Activated T-cell treated with anti-CD3 and anti-CD28 coated beads, Interleukin-2, amount 50 U/mL, for 72 hours (primary cell): ENCODE measurements at places on chromosomes 1 and 21.

DNA sequence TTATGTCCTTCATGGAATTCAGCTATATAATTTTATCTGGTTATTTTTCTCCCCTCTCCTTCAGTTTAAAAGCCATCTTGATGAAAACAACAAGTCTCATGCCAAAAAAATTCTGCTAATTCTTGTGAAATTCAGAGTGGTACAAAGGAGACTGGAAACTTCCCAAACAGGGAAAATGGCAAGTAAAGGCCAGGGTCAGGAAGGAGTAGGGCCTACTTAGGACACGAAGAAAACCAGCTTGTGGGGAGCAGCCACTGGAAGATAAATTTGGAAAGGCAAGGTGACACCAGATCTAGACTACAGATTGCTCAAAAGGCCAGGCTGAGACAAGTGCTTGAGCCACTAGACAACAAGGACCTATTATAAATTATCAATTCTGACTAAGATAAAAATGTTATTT lies 6.4 kb downstream of the TSTD1 start:
- DNase-seq: no peak

- DNase-seq: no peak
Measured at GRCh38 chr1:21564521-21565095, 55.4 kb downstream of the ALPL start.

DNA sequence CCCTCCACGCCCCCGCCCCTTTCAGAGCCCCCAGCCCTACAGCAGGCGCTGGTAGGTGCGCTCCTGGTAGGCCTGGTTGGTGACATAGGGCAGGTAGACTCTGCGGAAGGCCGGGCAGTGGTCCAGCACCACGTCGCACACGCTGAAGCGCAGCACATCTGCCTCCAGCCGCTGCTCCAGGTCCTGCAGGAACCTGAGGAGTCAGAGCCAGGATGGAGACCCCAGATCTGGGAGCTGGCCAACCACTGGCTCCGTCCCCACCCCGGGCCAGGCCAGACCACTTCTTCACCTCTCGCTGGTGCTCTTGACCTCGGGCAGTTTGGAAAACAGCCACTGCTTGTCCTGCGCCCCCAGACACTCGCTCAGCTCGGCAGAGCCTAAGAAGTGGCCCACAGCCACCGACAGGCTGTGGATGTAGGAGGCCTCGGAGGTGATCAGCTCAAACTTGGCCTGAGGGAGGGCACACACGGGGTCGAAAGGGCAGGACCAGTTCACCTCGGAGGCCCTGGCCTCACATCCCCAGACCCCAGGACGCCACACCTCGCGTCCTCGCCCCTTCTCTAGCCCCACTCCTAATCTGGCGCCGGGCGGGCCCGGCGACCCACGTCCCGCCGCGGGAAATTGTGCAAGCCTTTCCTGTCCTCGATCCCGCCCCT lies 6.4 kb downstream of the ARHGEF19 start:
- no peak for DNase-seq

DNA sequence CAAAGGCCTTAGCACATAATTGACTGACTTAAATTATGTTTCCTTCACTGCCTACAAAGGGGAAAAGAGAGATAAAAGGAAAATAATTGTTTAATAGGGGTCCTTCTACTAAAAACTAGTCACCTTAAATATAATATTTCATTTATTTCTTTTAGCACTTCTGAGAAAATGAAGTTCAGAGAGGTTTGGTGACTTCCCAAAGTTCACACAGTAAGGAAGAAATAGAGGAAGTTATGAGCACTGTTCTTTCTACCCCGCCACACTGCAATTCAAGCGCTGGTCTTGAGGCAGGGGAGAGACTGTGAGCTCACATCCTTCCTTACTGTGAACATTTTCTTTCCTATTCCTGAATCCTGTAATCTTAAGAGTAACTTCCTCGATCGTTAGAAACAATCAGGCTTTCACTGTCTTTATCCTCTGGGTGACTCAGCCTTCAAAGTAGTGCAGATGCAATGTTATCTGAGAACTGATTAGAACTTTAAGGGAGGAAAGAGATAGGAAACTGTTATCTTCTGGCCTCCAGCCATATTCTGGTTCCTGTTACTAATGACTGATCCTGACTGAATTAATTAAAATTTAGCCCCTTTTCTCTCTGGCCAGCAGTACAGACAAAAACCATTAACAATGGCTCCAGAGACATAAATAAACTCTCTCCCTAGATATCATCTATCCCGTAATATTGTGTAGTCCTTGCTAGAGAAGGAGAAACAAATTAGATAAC lies 6.8 kb downstream of the RGS5 start:
- no peak for DNase-seq

- peak; percentile 1 for DNase-seq
Measured at GRCh38 chr1:153192697-153193096, 10.5 kb upstream of the LELP1 start.

- no peak for DNase-seq
Measured at GRCh38 chr21:26850116-26850643, 5.0 kb upstream of the ADAMTS1 start.

DNA sequence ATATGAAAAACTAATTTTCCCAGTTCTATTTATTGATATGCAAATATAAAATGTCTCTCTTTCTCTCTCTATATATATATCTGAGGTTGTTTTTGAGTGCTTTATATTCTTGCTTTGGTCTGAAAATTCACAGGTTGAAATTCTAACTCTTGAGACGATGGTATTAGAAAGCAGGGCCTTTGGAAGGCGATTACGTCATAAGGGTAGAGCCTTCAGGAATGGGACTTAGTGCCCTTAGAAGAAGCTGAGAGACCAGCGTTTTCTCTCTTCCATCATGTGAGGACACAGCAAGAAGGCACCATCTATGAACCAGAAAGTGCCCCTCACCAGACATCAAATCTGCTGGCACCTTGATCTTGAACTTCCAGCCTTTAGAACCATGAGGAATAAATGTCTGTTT lies 57.4 kb upstream of the PAXBP1 start:
- no peak for DNase-seq

DNA sequence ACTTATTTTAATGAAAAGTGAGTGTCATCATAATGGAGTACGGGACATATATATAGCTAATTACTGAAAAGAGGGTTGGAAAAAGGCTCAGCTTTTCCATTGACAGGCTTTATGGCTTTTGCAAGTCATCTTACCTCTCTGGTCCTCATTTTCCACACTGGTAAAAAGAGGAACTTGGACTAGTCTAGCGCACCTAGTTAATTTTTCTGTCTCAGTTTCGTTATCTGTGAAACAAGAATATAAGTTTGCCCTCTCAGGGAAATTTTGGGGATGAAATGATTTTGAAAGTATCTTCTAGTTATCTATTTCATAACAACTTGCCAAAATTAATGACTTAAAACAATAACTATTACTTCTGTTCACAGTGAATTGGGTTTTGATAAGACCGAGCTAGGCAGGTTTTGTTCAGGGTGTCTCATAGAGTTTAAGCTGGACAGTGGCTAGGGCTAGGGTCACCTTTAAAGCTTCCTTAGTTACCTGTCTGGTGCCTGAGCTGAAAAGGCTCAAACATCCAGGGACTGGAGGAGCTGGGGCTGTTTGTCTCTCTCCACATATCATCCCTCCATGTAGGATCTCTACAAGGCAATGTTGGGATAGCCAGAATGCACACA lies 91.7 kb downstream of the TYW3 start:
- DNase-seq: no peak

DNA sequence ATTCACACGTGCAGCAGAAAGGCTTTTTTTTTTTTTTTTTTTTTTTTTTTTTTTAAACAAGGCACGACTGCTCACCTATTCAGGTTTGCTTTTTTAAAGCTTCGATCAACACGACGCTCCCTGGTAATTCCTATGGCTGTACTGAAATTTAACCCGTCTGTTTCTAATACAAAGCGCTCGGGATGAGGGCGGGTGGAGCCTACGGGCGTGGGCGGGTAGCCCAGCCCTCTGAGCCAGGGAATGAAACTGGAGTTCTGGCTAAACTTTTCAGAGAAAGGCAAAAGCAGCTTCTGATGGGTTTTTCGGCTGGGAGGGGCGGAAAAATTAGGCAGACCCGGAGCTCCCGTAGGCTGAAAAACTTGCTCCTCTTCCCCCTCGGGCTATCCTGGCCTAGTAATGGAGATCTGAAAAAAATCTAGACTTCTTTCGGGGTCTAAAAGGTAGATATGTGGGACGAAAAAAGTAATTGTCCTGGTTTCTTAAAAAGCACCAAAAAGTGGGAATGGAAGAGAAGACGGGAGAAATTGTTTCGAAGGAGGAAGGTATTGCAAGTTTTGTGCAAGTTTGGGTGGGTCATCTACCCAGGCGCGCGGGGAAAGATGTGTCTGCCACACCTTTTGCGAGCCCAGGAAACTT lies 7.4 kb downstream of the NR5A2 start:
- DNase-seq: no peak

GRCh38 chr21:44790368-44790767 lies 11.3 kb downstream of the UBE2G2 start:
- DNase-seq: no peak

- DNase-seq: no peak
Measured at GRCh38 chr1:214216021-214216420, 64.9 kb upstream of the SMYD2 start.
